Hair follicle dermal papilla cell (primary cell): ENCODE measurements at places on chromosomes 2 and 18. TPM values are rescaled to one million over a fixed set of nuclear protein-coding genes. Genes with fewer than 3 reads are reported as not detected.

The MRPL33 gene
- total RNA-seq: 28.9 and 39.0 TPM in 2 replicates

The CD8B gene
- not detected in 2 replicates for total RNA-seq

The MAL gene
- total RNA-seq: not detected in 2 replicates

The APCDD1 gene
- 213 and 511 TPM in 2 replicates for total RNA-seq

The NYAP2 gene
- total RNA-seq: not detected in 2 replicates
